ENCODE measurements at places on chromosomes 2 and 18. TPM values are rescaled to one million over a fixed set of nuclear protein-coding genes. Genes with fewer than 3 reads are reported as not detected.

The AQP12A gene
- not detected for total RNA-seq

The TDRD15 gene
- not detected for total RNA-seq

The STK17B gene
- 46.9 TPM for total RNA-seq

The GALM gene
- 10.9 TPM for total RNA-seq

The RPIA gene
- 10.7 TPM for total RNA-seq

The ASXL3 gene
- total RNA-seq, result 1.3 TPM

Measured in smooth muscle cell of the umbilical artery (primary cell).